Stimulated activated CD8-positive, alpha-beta memory T cell treated with anti-CD3 and anti-CD28 coated beads, Interleukin-4, amount 100 ng/mL, for 4 hours (primary cell): ENCODE measurements at places on chromosomes 11 and 22.

GRCh38 chr11:96241331-96241841 is 101.6 kb downstream of the MAML2 start:
- DNase-seq: no peak

GRCh38 chr11:87961606-87962005 is 213.6 kb downstream of the RAB38 start:
- no peak for DNase-seq

- no peak for DNase-seq
These were observed 105.0 kb downstream of the DBX1 start for GRCh38 chr11:20055312-20055711.

DNA sequence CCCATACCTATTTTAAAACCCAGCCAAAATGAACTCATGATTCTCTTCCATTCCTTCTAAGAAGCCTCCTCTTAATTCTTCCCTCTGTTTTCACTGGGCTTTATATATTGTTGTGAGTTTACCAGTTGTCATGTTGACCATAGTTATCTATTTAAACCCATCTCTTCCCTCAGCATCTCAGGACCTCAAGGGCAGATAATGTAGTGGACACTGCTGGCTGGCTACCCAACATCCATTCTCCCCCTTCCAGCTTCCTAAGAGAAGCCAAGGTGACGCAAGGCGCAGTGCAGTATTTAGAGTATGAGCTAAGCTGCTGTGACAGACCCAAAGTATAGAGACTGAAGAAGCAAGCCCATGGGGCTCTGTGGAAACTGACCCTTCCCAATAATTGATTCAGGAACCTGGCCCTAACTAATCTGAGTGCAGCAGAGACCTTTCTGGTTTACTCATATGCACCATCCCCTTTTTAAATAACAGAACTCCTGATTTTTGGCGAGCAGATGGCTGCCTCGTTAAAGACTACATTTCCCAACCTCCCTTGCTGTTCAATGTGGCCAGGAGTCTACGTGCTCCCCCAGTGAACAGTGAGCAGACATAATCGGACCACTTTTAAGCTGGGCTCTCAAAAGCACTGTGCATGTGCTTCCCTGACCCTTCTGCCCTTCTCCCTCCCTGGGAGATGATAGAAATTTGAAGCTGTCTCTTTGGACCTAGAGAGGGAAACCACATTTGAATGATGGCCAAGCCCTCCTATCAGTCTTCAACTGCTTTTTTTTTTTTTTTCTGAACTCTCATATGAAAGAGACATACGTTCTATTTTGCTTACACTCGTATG is 28.1 kb upstream of the CREB3L1 start:
- DNase-seq: no peak

- DNase-seq: no peak
These were observed 385.1 kb downstream of the TBC1D22A start for GRCh38 chr22:47147572-47147971.

DNA sequence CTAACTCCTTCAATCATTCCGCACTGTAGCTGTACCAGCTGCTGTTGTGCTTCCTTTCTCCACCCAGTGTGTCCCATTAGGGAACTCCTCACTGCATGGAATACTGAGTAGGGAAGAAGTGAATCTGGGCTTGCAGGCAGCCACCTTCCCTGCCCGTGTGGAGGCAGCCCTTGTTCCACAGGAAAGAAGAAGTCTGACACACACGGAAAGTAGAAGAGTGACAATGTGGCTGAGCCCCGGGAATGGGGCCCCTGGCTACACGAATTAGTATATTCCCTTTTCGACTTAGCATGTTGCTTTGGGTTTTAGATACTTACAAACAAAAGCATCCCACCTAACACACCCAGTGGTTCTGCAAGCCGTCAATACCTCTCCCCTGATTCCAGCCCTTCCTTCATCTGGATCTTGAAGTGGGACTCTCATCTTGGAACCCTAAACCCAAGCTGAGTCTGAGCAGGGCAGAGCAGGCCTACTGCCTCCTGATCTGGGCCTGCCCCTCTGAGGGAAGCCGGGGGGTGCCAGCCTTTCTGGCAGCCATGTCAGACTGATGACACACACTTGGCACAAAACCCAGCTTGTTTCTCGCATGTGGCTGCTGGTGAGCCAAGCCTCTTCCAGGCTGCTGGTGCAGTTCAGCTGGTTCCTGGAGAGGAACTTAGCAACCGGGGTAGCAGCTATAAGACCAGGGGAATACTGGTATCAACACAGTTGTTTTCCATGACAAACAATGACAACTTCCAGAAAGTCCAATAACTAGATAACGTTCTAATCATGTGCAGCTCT is 71.6 kb downstream of the C11orf58 start:
- no peak for DNase-seq

- no peak for DNase-seq
These were observed 238.6 kb downstream of the GRM5 start for GRCh38 chr11:88827018-88827676.

DNA sequence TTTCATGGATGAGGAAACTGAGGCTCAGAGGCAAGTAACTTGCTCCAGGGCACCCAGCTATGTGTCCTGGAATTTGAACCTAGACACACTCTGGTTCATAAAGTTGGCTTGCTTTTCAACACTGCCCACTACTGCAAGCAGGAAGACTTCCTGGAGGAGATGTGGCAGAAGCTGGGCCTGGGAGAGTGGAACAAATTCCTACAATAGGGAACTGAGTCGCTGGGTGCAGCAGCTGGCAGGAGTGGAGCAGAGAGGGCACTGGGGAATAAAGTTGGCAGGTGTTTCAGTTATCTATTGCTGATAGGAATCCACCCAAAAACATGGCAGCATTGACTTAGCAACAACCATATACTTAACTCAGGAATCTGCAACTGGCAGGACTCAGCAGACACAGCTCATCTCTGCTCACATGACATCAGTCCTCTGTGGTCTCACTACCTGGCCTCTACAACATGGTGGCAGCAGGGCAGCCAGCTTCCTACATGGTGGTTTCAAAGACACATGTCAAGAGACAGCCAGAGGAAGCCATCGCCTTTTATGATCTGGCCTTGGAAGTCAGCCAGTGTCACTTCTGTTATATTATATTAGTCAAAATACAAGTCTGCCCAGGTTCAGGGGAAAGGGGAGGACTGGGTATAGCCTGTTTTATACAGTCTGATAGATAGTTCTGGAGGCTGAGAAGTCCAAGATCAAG is 10.6 kb upstream of the CARD10 start:
- no peak for DNase-seq

DNA sequence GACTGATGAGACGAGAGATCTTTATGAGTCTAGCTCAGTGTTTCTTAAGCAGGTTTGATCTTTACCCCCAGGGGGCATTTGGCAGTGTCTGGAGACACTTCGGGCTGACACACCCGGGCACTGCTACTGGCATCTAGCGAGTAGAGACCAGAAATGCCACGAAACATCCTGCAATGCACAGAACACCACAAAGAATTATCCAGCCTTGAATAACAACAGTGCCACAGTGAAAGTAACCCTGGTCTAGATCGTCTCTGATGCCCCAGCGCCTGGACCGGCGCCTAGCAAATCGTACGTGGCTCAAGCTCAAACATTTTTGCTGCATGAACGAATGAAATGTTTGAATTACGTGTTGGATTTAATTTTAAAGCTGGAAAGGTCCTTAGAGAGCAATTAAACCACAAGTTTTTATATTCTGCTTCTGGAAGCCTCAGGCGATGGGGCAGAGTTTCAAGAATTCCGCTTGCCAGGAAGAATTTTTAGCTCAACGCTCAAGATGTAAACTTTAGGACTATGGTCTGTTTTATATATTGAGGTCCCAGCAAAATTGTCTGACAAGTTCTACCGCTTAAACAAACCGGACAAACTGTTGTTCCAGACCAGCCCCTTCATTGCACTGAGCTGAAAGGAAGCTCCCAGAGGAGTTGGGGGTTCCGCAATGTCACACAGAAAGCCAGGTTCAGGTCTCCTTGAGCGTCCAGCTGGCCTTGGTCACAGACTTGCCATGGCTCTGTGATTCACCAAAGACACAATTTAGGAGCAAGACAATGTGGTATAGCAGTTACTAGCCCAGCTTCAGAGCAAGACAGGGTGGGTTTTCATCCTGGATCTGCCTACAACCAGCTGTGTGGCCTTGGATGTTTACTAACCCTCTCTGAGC is 44.2 kb upstream of the SMTN start:
- DNase-seq: no peak

GRCh38 chr11:7656704-7657103 is 16.6 kb downstream of the CYB5R2 start:
- no peak for DNase-seq

GRCh38 chr22:24104307-24105012 is 76.8 kb upstream of the SUSD2 start:
- no peak for DNase-seq

DNA sequence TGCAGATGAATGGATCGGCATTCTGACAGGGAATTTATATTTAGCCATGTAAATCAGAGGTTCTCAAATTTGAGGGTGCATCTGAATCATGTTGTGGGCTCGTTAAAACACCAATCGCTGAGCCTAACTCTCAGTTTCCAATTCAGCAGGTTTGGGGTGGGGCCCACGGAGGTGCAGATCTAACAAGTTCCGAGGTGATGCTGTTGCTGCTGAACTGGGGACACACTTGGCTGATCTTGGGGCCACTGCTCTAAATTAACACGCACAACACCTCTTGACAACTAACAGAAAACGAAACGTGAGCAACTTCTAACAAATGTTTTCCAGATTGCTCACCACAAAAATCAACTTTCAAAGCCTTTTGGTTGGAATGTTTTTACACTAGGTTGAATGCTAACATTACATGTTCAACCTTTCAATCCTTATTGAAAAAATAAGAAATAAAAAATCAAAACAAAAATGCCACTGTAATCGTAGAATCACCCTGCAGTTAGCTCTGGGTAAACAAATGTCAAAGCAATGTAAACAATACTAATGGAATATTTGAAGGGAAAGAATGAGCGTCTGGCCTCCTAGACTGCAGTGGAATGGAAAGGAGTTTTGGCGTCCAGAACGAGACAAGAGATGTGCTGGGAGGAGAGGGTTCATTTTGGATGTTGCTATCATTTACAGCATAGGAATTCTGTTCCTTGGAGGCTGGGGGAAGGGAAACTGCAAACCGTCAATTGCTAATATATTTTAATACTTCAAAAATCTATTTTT is 68.3 kb upstream of the SLC6A5 start:
- no peak for DNase-seq

- no peak for DNase-seq
These were observed 18.4 kb upstream of the LRRC55 start for GRCh38 chr11:57163160-57163868.

- DNase-seq: no peak
These were observed 2.6 kb upstream of the FADS3 start for GRCh38 chr11:61893981-61894380.

GRCh38 chr11:96173906-96174305 is 169.1 kb downstream of the MAML2 start:
- DNase-seq: no peak

- DNase-seq: no peak
These were observed 13.6 kb downstream of the IL17RA start for GRCh38 chr22:17098379-17098819.

DNA sequence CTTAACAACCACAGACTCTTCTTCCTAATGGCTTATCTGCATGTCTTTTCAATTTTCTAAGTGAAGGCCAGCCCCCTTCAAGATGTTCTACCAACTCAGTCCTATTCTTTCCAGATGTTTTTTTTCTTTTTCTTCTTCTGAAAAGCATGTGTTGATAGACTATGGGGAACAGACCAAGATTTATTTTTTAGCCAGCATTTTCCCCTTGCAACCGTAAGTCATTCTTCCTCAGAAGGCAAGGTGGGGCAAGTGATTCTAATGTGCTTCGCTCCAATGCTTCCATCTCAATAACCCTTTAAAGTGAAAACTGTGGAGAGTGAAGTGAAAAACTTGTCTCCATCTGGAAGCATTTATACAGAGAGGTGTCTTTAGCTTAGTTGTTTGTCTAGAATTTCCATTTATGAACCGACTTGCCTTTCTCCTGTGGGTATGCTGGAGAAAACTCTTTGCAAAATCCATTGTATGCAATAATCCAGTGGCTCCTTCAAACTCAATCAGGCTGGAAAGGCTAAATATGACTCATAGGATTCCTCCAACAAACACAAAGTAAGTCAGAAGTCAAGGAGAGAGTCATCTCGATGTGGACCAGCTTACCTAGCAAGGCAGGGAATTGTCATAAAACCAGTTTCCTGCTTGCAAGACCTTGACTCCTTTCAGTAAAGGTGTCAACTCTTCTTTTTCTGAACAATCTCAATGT is 83.7 kb downstream of the MAML2 start:
- no peak for DNase-seq

DNA sequence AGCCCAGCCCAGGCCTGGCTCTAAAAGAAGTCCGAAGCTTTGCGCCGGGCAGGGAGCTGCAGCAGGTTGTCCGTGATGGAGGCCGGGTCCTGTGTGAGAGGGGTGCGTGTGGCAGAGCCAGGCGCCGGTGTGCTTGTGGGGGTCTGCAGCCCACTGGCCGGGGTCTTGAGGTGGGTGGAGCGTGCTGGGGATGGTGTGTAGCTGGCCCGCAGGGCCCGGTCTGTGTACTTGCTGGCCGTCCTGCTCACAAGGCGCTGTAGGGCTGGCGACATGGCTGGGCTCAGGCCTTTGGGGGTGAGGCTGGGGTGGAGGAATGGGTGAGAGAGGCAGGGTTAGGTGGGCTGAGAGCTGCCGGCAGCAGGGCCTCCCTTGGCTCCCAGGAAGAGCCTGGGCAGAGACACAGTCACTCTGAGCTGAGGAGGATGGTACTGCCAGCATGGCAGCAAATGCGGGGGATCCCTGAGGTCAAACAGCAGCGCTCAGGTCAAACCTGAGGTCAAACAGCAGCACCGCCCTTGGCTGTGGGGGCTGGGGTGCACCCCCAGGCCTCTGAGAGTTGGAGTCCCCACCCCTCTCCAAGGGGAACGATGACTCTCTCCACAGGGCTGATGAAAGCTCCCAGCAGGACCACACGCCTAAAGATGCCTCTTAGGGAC is 3.2 kb downstream of the TSSK2 start:
- DNase-seq: no peak

- DNase-seq: no peak
These were observed 495 bp upstream of the IFITM1 start for GRCh38 chr11:313304-313786.

GRCh38 chr11:46987183-46987582 is 50.6 kb downstream of the CSTPP1 start:
- no peak for DNase-seq

- no peak for DNase-seq
These were observed 8.0 kb downstream of the GLB1L2 start for GRCh38 chr11:134339756-134340155.

DNA sequence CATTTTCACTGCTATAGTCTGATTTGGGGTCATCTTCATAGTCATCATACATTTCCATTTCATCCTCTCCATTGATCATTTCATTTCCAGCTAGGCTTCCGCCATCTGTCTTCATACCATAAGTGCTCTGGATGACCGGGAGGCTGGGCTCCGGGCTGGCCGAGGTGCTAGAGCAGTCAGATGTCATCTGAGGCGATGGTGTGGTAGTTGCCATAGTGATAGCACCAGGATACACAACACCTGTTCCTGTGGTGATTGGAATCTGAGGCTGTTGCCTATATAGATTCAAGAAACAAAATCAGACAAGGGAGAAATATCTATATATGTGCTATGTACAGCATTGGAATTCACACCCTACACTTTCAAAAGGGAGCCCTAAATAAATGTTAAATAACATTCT is 383.5 kb downstream of the SOX6 start:
- no peak for DNase-seq

GRCh38 chr11:44915621-44916020 is 35.1 kb downstream of the TP53I11 start:
- no peak for DNase-seq

- DNase-seq: no peak
These were observed 73.9 kb downstream of the CADM1 start for GRCh38 chr11:115430345-115430744.
